ENCODE measurements at places on chromosomes 7 and 10.

DNA sequence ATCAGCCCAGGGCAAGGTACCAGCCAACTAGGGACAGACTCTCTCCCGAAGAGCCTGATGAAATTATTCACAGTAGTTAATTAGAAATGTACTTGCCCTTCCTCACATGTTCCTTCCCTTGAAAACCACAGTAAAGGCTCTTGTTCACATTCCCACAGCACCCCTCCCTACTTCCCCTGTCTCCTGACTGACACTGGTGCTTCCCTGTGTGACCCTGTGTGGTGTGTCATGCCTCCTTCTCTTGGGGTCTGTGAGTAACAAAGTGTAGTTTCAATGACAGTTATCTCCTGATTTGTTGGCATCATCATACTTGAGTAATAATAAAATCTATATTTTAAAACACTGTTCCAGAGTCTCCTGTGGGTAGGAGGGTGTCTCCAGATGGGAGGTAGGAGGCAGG lies 209.7 kb downstream of the ABCA13 start:
- no peak for DNase-seq

DNA sequence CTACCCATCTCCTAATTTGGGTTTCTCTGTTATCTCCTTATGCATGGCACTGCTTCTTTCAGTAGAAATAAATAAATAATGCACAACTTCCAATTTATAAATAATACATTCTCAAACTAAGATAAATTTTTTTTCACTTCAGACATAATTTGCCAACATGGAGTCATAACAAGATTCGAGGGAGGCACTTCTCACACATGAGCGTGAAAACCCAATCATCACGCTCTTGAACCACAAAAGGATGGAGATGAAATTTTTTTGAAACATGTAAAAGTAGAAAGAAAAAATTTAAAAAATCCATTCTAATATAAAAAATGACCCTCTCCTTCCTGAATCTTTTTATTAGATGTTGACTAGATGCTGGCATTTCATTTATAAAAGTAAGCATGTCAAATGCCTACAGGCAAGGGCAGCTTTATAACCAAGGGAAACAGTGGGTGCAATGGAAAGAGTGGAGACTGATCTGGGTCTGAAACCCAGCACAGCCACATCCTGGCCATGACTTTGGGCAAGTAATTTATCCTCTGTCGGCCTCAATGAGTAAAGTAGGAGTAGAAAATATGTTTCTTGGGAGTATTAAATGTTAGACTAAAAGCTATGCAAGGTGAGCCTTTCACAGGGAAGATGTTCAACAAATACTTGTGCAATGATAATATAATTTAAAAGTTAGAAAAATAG lies 185.0 kb downstream of the STK31 start:
- no peak for DNase-seq

DNA sequence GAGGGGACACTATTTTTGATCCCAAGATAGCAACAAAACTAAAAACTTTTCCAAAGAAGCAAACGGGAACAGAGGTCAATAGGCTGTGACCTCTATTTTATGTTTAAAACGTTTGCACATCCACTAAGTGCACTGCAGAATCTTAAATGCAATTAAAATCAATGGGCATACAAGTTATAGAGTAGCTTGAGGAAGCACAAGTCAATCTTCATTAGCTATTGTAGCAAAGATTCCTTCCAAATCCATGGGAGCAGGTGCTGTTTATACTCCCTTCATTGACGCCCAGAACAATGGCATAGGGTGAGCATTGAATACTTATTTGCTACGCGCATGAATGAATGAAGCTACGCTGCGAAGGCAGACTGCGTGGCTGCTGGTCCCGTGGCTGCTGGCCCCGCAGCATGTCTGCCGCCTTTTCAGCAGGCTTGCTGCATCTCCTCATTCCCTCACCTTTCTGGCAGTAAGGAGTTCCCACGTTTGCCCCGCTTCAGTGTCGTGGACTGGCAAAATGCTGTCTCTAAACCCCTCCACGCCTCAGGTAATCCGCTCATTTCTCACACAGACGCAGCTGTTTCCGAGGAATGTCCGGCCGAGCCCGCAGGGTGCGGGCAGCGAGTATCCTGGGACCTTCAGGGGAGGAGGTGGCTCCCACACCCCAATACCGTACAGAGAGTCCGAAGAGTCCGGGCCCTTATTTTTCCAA lies 754 bp upstream of the PHYHIPL start:
- no peak for DNase-seq

- DNase-seq = no peak
Measured at GRCh38 chr10:60521974-60522405, 132.3 kb upstream of the ANK3 start.

DNA sequence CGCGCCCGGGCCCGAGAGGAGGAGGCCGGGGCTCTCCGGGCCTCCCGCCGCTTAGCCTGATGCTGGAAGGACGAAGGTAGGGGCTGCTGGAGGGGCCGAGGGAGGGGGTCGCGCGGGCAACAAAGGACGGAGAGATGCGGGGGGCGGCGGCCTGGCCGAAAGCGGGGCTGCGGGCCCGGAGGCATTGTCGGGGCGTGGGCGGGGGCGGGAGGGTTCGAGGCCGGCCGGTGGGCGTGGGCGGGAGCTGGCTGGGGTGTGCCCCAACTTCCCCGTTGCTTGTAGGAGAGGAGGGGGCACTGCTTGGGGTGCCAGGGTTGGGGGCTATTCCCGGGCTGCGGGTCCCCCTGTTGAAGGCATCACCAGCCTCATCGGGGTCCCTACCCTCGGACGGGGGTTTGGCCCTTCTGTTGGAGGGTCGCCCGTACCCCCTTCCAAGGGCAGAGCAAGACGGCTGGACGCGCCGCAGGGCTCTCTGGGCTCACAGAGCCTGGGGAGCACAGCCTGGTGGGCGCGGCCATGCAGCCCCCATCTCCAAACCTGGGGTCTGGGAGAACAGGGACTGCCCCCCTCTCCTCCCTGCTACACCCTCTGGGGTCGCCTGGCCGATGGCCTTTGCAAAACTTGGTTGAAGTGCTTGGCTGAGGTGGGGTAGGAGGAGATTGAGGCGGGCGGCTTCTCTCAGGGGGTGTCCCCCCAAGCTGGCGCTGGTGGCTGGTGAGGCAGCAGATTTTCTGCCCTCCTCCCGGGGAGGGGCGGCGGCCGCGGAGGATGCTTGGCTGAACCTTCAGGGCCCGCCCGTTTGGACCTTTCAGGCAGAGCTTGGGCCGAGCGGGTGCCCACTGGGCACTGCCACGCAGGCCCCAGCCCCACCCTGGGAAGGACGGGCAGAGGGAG lies 699 bp downstream of the CLIP2 start:
- DNase-seq = no peak

DNA sequence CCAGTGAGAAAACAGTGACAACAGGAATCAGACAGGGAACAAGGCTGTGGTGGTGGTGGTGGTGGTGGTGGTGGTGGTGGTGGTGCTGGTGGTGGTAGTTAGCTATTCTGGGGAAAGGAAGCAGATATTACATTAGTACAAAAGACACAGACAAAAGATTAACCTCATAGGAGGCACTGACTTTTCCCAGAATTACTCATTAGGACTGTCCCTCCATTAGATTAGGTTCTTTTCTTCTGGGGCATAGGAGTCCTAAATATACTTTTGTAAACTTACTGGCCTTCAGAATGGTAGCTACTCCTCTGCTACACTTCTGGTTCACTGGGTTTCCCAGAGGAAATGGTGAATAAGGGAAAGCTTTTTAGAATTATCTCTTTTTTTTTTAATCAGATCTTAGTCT lies 156.6 kb upstream of the SEMA3D start:
- no peak for DNase-seq

DNA sequence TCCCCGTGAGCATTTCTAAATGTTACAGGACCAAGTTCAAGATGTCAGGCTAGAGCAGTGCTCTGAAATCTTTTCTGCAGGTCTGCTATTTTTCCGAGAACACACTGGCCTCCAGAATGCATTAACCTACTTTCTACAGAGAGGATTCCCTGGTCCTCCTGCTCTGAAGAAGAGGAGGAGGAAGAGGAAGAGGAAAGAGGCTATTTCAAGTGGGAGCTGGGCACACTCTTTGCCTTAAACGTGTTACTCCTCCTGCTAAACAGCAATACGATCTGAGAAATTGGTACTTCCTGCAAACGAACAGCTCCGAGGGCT lies 157.4 kb downstream of the FRMD4A start:
- DNase-seq = no peak

DNA sequence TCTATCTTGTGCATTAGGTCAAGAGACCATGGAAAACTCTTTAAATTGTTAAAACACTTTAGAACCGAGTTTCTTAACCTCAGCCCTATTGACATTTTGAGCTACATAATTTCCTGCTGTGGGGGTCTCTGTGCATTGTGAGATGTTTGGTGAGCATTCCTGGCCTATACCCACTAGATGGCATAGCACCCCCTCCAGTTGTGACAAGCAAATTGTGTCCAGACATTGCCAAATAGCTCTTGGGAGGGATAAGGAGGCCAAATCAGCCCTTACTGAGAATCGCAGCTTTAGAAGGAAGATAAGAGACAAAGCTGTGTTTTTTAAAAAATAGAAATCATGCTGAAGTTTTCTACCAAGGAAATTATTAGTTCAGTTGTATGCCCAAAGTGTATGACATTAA lies 1158.5 kb upstream of the C7orf33 start:
- DNase-seq = no peak

DNA sequence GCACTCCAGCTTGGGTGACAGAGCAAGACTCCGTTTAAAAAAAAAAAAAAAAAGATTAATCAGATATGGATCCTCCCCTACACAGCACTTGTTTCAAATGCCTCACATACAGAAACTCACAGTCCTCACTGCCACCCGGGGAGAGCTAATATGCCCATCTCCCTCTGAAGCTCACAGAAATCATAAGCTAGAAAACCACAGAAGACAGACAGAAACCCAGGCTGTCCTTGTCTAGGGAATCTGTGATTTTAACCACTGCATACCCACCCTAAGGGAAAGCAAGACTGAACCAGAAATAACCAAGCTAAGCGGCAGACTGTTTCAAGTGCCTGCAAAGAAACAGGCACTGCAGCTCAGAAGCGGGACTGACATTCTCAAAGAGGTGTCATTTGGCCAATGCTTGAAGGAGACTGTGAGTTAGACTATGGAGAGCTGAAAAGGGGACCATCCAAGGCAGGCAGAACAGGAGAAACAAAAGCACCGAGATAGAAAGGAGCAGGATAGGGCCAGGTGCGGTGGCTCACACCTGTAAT lies 37.6 kb downstream of the SLC37A3 start:
- no peak for DNase-seq

Data from activated naive CD4-positive, alpha-beta T cell (primary cell).